Mesangial cell (primary cell): ENCODE measurements at places on chromosomes 13 and 19. TPM values are rescaled to one million over a fixed set of nuclear protein-coding genes. Genes with fewer than 3 reads are reported as not detected.

The C19orf44 gene
- total RNA-seq, result 3.3 and 6.3 TPM in 2 replicates

The RBM26 gene
- 10.6 and 14.2 TPM in 2 replicates for total RNA-seq

The TNFRSF19 gene
- total RNA-seq, result 6.8 and 23.3 TPM in 2 replicates

The KRTDAP gene
- not detected in 2 replicates for total RNA-seq
